Vagina (tissue), 2 donors: ENCODE measurements at places on chromosomes 2 and 18. TPM values are rescaled to one million over a fixed set of nuclear protein-coding genes. Genes with fewer than 3 reads are reported as not detected.

Gene TRIM43
- not detected for total RNA-seq

Gene SCN7A
- total RNA-seq: 15.0 TPM

DNA sequence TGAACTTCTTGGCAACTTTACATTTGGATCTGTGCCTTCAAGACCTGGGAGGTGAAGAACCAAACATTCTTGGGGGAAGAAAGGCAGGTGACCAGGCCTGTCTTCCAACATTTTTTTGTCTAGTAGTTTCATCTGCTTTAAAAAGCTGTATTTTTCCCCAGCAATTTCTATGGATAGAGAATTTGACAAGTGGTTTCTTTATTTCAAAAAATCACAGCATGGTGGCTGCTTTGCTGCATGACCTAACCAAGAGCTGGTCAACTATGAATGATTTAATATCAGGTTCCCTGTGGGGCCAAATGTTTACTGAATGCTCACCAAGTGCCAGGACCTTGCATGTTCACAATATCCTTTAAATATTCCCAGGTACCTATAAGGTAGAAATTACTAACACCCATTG lies 19.1 kb downstream of the LRP2 start:
- H3K27me3 ChIP-seq: no peaks in the 10 kb centered on the region
- H3K36me3 ChIP-seq: no peaks in the 10 kb centered on the region
- no peak overlapping the region for H3K27ac ChIP-seq
- no peak for DNase-seq
- no peak overlapping the region for H3K4me3 ChIP-seq

GRCh38 chr18:33495278-33495677 lies 54.8 kb upstream of the CCDC178 start:
- H3K4me1 ChIP-seq: no peaks in the 10 kb centered on the region
- H3K4me3 ChIP-seq: no peak overlapping the region
- no peaks in the 10 kb centered on the region for H3K36me3 ChIP-seq
- no peak for DNase-seq

DNA sequence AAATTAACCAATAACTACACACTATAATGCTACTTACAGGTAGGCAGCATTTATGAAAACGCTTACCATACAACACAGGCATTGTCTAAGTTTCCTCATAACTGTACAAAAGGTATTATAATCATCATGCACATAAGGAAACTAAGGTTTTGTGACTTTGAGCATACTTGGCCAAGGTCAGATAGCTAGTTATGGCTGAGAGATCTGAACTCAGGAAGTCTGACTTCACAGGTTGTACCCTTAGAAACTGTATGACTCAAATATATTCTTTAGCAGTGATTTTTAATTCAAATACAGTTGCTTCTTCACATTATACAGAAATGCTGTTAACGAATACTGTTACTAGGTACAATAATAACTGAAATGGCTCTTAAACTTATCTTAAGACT lies 89.3 kb downstream of the TRIP12 start:
- H3K27ac ChIP-seq: no peak overlapping the region
- H3K27me3 ChIP-seq: no peaks in the 10 kb centered on the region
- peaks cover 44% of the 10 kb centered on the region for H3K36me3 ChIP-seq
